ENCODE measurements at places on chromosomes 12 and 14. TPM values are rescaled to one million over a fixed set of nuclear protein-coding genes. Genes with fewer than 3 reads are reported as not detected.

The PZP gene
- not detected for total RNA-seq

The DAO gene
- not detected for total RNA-seq

The SDS gene
- total RNA-seq, result not detected

The SMCO3 gene
- total RNA-seq, result not detected

The TSPAN31 gene
- 25.4 TPM for total RNA-seq

The OVCH1 gene
- not detected for total RNA-seq

The LRRIQ1 gene
- not detected for total RNA-seq

The SLC5A8 gene
- total RNA-seq, result not detected

The NAV3 gene
- not detected for total RNA-seq

The CCDC184 gene
- 0.12 TPM for total RNA-seq

The RNU4-1 gene
- 2,820 TPM for total RNA-seq

The TTC9 gene
- total RNA-seq, result 12.5 TPM

The RASSF9 gene
- total RNA-seq, result not detected
